ENCODE measurements at places on chromosomes 2 and 18. TPM values are rescaled to one million over a fixed set of nuclear protein-coding genes. Genes with fewer than 3 reads are reported as not detected.

DNA sequence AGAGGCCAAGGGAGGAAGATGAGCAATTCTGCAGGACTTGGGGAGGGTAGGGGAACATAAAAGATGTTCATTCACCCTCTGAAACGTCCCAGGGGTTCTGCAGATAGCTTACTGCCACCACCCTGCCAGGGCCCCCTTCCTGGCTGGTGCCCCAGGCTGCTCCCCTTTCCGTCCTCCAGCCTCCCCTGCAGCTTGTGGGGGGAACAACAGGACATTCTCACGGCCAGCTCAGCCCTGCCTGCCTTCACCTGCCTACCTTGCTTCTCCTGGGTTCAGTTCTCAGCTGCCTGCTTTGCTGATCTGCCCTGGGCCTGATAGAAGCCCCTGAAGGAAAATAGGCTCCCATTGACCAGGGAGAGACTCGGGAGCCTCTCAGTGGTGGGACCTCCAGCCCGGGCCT, 251.1 kb downstream of the CELF4 start:
- DNase-seq, result no peak

DNA sequence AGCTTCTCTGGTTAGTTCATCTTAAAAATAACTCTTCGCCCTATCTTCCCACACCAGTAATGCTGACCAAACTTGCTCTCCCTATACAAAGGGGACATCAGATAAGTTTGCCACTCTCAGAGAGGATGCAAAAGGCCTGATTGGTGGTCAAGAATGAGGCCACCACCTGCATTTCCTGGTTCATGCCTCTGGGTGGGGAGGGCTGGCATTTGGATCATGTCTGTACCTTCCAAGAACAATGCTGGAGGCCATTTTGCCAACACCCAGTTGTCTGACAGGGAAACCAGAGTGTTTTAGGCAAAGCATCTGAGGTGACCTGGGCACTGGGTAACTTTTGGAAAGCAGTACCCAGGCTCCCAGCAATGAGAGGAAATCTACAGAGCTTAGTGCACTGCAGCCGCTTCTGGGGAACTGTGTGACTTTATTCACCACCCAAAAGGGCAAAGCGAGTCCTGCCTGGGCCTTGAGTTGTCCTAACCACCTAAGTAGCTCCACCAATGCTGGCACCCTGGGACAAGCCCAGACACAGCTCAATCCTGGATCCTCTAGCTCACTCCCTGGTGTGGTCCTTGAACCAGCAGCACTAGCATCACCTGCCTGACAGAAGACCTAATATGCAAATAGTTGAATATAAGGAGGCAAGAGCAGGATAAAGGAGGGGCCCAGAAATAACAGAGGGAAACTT, 35.1 kb downstream of the CAPN13 start:
- DNase-seq, result no peak

Gene ASB18
- not detected for total RNA-seq

Gene CXCR4
- total RNA-seq, result 3.6 TPM

Gene RNF152
- 61.0 TPM for total RNA-seq

Gene UPP2
- not detected for total RNA-seq

All from mucosa of descending colon (tissue), 3 donors.